Stimulated activated CD8-positive, alpha-beta memory T cell treated with anti-CD3 and anti-CD28 coated beads, Interleukin-12 subunit alpha, Interleukin-12 subunit beta, amount 100 ng/mL, for 1 hour (primary cell): ENCODE measurements at places on chromosomes 2 and 18.

DNA sequence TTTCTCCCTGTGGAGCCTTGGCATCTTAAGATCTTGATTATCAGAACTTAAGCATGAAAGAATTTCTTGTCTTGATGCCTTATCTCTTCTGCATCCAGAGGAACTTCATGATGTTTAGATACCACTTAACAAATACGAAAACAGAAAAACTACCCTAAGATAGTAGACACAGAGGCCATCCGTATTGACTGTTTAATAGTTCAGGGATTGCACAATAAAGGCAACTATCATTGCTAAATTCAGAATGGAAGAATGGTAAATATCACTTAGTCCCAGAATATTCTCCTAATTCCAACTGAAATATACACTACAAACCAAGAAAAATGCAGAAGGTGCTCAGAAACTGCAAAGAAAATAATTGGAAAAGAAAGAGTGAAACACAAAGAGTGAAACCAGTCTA, 214.6 kb upstream of the VWC2L start:
- no peak for DNase-seq

GRCh38 chr18:11305507-11305906, 156.1 kb upstream of the PIEZO2 start:
- DNase-seq = no peak

- no peak for DNase-seq
Measured at GRCh38 chr2:208990716-208991115, 433.1 kb upstream of the MAP2 start.

- no peak for DNase-seq
Measured at GRCh38 chr18:54159906-54160305, 64.6 kb downstream of the MBD2 start.

DNA sequence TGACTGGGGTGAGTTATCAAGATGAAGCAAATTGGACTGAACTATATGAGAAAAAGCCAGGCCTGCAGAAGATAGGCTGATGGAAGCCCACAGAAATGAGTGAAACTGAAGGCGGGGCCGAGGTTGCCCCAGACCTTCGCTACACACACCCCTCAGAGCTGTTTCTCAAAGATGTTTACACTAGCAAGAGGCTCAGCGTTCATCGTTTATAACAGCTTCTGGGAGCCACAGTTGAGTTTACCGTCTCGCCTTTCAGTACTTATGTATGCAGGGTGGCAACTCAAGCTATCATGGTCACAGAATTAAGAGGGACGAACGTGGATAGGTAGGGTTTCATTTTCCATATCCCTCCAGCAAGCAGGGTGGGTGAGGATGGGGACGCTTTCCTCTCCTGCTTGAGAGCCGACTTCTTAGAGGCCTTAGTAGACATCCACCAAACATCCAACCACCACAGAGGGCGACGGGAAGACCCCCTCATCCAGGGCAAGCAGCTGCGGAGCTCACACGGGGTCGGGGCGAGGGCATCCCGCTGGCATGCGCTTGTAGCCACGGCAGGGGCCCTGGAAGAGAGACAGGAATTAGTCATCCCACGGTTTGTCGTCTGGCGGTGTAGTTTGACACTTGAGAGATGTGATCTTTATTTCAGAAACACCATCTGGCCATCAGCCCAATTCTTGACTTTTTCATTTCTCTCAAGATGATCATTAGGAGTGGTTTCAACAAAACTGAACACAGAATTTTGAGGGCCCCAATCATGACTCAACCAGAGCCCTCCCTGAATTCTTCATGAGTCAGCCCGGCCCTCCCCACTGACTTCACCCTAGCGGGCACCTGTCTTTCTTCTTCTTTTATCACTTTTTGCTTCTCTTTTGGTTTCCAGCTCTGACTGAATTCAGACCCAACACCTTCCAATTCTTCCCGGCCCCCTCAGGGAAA, 109.1 kb upstream of the CTDP1 start:
- no peak for DNase-seq

GRCh38 chr2:223090540-223091235, 38.7 kb downstream of the KCNE4 start:
- DNase-seq = no peak

GRCh38 chr2:17901246-17901645, 22.8 kb downstream of the KCNS3 start:
- no peak for DNase-seq

DNA sequence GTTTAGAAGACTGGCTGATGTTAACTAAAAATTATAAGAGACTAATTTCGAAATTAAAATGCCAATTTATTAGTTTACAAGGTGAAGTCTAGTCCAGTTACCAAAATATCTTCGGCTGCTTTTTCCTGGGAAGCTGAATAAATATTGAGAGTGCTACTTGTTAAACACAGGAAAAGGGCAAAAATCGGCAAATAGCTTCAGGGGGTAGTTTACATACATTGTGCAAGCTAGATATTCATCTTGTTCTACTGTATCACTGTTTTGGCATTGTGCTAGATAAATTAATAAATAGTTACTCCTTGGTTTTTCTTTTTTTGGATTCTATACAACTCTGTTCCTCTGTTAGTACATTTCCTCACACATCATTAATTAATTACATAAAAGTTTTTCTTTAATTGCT, 29.3 kb downstream of the NHEJ1 start:
- DNase-seq = no peak

DNA sequence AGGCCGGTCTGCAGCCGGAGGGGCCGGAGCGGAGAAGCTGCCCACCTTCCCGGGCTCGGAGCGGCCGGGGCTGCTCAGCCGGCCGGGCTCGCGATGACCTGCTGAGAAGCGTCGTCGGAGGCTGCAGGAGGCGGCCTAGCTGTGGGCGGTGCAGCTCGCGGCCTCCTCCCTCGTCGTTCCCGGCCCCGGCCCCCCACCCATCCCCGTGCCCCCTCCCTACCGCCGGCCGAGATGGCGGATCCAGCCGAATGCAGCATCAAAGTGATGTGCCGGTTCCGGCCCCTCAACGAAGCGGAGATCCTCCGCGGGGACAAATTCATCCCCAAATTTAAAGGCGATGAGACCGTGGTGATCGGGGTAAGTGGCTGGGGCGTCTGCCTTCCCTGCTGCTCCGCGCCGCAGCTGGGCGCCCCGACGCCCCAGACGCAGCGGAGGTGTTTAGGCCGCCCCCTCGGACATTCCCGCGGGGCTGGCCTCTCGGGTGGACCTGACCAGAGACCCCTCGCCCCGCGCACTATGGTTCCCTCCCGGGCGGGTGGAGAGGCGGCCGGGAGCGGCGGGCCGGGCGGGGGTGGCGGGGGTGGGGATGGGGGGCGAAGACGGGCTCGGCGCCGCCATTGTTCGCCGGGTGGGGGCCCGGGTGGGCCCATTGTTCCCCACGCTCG, 492 bp downstream of the KIF5C start:
- DNase-seq = no peak

DNA sequence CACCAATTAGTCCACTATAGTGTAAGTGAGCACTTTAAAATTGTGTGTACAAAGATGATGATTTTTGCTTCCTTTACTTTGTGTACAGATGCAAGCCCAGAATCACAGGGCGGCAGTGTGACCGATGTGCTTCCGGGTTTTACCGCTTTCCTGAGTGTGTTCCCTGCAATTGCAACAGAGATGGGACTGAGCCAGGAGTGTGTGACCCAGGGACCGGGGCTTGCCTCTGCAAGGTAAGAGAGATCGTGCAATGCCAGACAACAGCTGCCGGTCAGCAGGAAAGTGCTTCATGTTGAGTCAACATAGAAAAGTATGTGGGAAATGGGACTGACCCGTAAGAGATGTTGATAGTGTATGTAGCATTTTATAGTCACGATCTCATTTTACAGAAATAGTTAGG, 156.8 kb upstream of the TTC39C start:
- no peak for DNase-seq
